ENCODE measurements at places on chromosomes 5 and 9.

GRCh38 chr5:159224471-159224870 lies 15.1 kb upstream of the RNF145 start:
- DNase-seq, result no peak

- no peak for DNase-seq
Measured at GRCh38 chr5:160679567-160680309, 172.3 kb downstream of the ATP10B start.

DNA sequence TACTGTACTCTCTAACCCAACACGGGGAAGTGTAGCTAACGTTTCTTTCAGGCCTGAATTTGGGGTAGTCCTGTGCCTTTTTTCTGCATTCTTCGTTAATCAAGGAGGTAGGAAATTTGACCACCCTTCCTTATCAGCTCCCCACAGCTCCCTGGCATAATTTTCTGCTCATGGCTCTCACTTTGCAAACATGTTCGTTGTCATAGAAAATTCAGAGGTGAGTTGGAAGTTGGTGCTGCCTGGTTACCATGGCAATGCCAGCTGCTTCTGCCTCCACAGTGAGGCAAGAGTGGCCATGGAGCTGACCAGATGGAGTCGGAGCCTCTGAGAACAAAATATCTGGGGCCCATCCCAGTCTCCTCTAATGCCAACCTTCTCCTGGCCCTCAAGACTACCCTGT lies 116.6 kb upstream of the BOD1 start:
- DNase-seq, result no peak

- no peak for DNase-seq
Measured at GRCh38 chr9:38061326-38061977, 7.6 kb downstream of the SHB start.

- no peak for DNase-seq
Measured at GRCh38 chr5:180213657-180214207, 4.7 kb upstream of the RASGEF1C start.

GRCh38 chr9:11966786-11967185 lies 726.4 kb upstream of the TYRP1 start:
- DNase-seq, result no peak

DNA sequence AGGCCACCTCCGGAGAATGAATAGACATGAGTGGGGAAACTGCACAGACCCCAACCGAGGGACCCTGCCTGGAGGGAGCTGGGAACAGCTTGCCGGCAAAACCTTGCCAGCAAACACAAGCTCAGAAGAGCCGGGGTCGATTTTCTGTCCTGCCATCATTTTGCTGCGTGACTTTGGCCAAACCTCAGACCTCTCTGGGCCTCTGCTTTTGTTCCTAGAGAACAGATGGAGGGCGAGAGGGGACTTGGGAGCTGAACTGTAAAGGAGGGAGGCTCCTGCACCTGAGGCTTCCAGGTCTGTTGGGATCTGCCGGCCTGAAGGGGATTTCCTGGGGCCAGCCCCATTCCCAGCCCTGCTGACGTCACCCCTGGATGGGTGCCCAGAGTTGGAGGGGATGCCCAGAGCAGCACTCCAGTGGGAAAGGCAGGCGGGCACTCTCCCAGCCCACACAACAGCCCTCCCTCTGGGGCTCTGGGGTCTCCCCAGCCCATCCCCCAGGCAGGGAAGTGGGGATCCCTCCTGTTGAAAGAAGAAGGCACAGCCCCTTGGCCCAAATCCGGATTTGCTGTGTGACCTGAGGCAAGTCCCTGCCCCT lies 40.4 kb upstream of the SYNPO start:
- peak; percentile 72 for DNase-seq

- no peak for DNase-seq
Measured at GRCh38 chr5:179113945-179114641, 53.9 kb downstream of the ZNF354C start.

GRCh38 chr9:126081746-126082145 lies 244.9 kb upstream of the MVB12B start:
- DNase-seq, result no peak

- DNase-seq, result no peak
Measured at GRCh38 chr5:146158255-146158654, 24.2 kb downstream of the LARS1 start.

DNA sequence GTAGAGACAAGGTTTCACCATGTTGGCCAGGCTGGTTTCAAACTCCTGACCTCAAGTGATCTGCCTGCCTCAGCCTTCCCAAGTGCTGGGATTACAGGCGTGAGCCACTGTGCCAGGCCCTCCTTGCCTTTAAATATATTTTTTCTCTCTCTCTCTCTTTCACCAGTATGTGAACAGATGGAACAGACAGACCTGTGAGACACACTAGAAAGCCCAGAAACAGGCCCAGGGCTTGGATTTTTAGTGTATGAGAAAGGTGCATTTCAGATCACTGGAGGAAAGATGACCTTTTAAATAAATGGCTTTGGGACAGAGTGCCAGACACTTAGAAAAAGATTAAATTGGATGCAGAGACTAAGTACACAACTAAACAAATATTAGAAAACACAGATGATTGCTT lies 3.1 kb downstream of the RASGEF1C start:
- no peak for DNase-seq

Measured in RCC 7860 (cell line).